ENCODE measurements at places on chromosomes 13 and 19.
A peak's percentile ranks its signal among the peaks of the same experiment; 100 is the strongest.

DNA sequence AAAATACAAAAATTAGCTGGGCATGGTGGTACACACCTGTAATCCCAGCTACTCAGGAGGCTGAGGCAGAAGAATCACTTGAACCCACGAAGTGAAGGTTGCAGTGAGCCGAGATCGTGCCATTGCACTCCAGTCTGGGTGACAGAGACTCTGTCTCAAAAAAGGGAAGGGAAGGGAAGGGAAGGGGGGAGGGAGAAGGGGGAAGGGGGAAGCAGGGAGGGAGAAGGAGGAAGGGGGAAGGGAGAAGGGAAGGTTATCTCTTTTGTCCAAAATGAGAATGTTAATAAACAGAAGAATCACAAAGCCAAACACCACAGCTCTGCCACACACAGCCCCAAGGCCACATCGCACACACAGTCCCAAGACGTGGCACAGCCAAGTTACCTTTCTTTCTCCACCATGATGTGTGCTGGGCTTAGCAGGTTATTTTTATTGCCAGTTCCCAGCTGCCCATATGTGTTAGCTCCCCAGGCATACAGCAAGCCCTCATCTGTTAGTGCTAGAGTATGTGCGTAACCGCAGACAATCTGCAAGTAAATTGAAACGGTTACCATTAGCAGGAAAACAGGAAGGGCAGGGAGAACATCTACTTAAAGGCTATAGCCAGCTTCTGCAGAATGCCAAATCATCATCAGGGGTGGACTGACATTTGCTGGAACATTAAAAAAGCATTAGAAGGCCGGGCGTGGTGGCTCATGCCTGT, 34.3 kb downstream of the RCBTB1 start:
- no peak for DNase-seq

- DNase-seq = no peak
Observed at GRCh38 chr13:79511611-79512010, 30.7 kb downstream of the NDFIP2 start.

DNA sequence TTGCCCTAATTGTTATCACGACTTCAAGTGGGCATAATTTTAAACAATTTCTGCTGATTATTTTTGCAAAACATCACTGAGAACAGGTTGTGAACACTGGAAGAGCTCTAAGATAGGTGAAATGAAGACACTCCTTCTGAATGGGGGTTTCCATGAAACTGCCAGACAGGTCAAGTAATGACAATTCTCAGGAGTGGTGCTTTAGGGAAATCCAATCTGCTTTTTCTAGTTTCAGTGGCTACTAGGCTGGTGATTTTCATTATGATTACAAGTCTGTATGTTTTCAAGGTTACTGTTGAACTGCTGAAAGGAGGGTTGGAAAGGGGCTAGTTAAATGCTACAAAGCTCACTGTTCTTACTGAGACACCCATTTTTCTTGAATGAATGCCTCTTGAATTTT, 1724.2 kb downstream of the PCDH9 start:
- DNase-seq = no peak

DNA sequence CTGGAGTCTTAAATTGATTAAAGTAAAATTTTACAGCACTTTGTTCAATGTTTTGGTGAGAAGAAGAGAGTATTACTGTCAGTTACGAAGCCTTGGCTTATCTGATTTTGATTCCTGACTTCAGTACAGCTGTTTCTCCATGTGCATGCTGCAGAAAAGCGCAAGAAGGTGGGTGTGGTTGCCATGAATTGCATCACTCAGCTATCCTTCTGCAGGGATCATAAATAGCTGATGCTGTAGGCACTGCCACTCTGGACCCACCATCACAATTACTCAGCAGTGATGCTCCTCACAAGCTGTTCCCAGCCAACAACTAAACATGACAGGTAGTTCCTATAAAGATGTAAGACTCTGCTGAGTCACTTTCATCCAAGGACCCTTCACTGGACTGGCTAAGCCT, 321.2 kb downstream of the IRS2 start:
- DNase-seq = no peak

DNA sequence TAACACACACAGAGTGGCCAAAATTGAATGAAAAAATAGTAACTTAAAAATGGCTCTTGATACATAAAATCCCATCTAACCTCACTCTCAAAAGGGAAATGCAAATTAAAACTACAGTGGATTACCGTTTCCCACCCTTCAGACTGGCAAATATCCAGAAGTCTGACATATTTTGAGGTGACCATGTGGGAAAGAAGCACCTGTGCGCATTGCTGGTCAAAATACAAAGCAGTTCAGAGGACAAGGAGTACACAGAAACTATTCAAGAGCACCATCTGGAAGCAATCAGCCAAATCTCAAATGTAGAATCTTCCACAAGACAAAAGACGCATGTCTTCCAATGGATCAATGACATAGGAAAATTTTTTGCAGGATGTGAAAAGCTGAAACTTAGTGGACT, 23.2 kb downstream of the NALCN start:
- DNase-seq = no peak

GRCh38 chr19:16330368-16330801, 5.8 kb downstream of the KLF2 start:
- DNase-seq = no peak

GRCh38 chr13:44171156-44171555, 202.5 kb upstream of the SERP2 start:
- DNase-seq = no peak

- no peak for DNase-seq
Observed at GRCh38 chr19:362683-363082, 18.1 kb upstream of the MIER2 start.

GRCh38 chr19:54029930-54030490, 33.7 kb downstream of the VSTM1 start:
- DNase-seq = no peak

DNA sequence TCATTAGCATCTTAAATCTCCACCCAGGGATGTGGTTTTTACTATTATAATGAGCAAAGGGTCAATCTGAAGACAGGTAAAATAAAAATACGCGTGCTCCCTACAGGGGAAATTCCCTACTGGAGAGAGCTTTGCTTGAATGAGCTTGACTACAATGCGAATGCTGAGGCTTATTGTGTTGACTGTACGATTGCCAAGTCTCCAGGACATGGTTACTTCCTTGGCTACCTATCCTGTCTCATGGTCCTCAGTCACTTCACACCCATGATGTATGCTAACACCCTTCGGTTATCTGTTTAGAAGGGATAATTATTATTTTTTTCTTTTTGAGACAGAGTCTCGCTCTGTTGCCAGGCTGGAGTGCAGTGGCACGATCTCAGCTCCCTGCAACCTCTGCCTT, 61.7 kb downstream of the ZNF627 start:
- DNase-seq = no peak

- DNase-seq = no peak
Observed at GRCh38 chr19:38676023-38676877, 28.8 kb downstream of the ACTN4 start.

DNA sequence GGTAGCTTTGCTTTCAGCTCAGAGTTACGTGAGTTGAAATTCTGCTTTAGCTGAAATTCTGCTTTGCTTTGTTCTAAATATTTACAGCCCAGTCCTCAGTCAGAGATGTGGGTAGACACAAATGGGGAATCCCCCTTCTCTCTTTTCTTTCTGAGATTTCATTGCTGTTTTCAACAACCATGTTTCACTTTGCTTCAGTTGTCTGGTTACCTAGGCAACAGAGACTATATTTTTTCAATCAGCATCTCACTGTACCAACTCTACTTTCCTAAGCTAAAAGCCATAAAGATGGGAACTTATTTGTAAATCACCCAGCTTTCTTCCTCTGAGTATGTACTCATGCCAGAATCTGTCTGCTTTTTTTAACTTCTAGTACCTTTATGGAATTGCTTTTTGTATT, 509.0 kb downstream of the OLFM4 start:
- no peak for DNase-seq

DNA sequence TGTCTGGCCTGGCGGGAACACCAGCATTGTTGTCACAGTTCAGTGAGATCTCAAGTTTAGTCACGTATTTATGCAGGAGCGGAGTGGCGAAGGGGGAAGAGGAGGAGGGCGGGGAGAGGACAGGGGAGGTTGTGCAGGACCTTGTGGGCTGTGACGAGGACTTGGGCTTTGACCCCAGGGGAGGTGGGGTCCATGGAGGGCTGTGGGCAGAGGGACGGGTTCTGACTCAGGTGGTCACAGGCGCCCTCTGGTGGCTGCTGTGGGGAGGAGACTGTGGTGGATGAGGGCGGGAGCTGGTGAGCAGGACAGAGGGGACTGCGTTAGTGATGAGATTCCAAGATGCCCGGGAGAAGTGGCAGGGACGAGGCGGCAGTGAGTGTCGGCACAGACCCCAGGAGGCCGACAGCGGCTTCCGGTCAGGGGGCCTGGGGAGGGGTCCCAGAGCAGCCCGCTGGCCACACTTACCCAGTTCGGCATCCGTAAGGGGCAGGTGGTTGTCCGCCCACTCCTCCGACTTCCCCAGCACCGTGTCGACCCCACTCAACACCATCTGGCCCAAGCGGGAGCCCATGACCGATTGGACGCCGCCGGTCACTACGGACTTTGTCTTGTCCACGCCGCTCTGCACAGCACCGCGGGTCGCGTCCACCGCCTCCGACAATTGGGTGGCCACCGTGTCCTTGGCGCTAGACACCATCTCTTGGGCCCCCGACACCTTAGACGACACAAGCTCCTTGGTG, 15.7 kb downstream of the PLIN3 start:
- DNase-seq = no peak

- no peak for DNase-seq
Observed at GRCh38 chr13:70432276-70432805, 324.1 kb upstream of the KLHL1 start.

GRCh38 chr13:20174656-20175405, 14.0 kb upstream of the GJA3 start:
- peak; percentile 94 for DNase-seq

GRCh38 chr19:36605101-36605876, at the start of gene ZNF382:
TSS of gene ZNF382 (plus strand) at chr19:36605313. CDS start at chr19:36609915, 4,602 bp downstream.
- DNase-seq = no peak

DNA sequence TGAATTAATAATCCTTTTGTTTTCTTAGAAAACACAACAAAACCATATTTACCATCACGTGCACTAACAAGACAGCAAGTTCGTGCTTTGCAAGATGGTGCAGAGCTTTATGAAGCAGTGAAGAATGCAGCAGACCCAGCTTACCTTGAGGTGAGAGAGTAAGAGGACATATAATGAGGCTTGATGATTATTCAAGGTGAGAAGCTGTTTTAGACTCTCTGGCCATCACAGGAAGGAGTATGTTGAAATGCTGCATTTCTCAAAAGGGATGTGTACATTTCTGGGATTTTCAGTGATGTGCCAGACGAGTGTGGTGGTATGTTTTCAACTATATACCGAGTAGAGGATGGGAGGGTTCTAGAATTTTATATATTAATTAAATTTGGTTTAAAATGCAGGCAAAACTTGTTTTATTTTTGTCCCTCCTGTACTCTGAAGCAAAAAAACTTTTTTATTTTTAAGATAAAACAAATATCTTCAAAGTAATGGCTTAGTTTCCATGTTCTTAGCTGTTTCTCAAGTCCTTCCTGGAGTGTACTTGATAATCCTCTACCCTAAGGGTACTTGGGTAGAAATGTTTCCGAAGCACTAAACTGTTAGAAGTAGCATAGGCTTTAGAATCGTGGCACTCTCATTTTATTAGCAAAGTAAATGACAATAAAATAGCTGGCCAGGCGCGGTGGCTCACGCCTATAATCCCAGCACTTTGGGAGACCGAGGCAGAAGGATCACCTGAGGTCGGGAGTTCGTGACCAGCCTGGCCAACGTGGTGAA, 51.1 kb downstream of the N4BP2L1 start:
- DNase-seq = no peak

DNA sequence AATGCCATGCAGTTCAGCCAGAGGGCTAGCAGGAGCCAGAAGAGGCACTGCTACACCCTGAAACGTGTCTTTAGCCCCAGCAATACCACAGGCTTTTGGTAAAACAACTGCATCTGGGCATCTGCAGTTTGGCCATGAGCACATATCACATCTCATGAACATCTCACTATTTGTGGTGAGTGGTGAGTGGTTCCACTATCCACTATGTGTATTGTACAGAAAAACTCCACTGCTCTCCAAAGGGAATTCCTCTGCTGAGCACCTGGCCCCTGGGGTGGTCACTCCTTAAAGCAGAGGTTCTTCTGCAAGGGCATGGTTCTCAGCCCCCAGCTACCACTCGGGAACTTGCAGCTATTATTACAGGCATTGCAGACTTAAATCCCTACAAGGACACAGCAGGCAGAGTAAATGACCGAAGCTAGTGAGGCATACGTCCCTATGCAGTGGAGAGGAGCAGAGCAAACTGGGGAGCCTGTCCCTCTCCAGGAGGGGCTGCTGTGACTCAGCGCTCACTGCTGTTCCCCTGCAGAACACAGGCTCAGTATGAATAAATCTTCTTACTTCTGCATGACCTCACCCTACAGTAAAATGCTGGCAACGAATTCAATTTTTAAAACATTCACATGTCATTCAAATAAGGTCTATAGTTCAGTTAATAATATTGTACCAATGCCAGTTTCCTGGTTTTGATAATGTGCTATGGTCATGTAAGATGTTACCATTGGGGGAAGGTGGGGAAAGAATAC, 332.4 kb upstream of the ZNF507 start:
- peak; percentile 70 for DNase-seq

DNA sequence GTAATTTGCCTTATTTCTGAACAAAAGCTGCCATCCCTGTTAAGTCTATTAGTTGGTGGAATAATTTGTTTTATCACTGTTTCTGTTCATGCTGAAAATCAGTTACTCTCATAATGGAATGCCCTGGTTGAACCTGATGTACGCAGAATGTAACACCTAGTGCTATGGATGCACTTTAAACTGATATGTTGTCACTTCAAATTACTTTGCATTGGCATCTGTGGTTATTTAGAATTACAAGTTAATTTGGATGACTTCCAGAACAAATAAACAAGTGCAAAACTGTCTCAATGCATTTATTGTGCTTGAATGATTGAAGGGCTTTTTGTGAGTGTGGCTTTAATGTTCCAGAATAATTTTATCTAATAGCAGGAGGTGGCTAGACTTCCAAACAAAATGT, 368.2 kb upstream of the SLITRK5 start:
- no peak for DNase-seq

DNA sequence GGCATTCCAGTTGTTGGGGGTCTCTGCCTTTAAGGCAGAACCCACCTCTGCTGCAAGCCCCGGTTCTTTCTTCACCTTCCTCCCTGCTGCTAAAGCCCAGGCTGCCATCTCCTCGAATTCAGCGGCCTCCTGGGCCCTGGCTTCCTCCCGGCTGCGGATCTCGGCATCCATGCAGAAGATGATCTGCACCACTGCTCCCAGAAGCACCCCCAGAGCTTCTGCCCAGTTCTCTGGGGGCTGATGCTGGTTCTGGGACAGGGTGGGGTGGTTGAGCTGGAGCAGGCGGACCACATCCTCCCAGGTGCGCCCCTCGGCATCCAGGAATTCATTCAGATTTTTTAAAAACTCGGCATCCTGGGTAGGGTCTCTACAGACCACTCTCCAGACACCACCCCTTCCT, 987 bp downstream of the PNMA8A start:
- no peak for DNase-seq

GRCh38 chr19:36183245-36183628, 31.0 kb upstream of the COX7A1 start:
- DNase-seq = no peak

Measured in vagina (tissue), 2 donors.